ENCODE measurements at places on chromosomes 12 and 14.

GRCh38 chr12:84421103-84421502, 491.5 kb downstream of the SLC6A15 start:
- no peak for DNase-seq

GRCh38 chr14:67413806-67414769, 2.1 kb upstream of the PLEK2 start:
- no peak for DNase-seq

DNA sequence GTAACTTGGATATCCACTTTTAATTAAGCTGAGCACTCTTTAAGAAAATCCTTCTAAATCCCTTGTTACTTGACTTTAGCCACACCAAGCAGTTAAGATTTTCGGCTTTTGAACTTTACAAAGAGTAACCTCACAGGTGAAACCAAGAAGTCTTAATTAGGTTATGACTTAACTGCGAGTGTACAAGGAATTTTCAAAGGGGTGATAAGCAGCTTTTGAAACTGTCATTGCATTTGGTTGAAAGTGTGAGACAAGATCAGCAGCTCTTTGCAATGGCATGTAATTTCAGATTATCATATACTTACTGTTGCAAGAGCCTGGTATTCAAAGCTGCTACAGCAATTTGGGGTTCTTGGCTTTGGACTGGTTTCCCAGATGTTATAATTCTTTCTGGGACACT, 137.5 kb downstream of the TMEM117 start:
- no peak for DNase-seq

DNA sequence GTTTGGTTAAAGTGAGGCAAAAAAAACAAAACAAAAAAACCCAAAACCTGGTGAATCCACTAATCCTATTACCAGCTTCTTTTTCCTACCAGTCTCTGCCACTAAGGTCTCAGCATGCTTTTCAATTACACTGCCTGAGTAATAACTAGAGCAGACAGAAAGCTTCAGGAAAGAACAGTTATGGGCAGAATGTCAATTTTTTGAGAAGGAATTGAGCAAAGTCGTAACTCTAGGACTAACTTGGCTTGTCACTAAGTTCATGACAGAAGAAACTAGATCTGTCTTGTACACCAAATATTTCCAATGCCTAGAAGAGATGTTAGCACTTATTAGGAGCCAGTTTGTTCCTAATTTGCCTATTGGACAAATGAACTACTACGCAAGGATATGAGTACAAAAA, 148.8 kb upstream of the CNOT2 start:
- no peak for DNase-seq

DNA sequence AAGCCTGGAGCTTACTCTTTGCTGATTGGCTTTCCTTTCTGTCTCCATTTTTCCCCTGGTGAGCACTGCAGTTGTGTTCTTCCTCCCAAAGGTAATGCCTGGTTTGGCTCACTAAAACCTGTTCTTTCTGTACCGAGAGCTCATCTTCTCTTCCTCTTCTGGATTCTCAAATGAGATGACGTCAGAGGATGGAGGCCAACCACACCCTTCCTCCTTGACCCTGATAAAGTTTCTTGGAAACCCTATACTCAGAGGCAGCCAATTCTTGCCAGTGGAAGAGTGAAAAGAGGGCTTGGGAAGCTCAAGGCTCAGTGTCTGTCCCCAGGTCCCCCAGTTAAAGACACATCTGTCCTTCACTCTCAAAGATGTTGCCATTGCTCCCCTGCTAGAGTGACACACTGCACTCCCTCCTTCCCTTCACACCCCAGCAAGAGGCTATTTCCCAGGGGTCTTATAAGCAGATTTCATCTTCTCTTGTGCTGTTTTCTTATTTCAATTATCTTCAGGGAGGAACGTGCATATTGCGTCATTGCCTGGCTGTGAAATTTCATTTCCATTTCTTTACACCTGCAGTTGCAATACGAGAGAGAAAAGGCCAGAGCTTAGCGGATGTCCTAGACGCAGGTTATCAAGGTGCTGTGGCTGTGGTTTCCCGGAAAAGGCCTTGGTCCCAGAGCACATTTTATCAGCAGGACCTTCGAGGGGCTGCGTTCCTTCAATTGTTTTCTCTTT, 27.3 kb downstream of the NTF3 start:
- DNase-seq, result no peak

DNA sequence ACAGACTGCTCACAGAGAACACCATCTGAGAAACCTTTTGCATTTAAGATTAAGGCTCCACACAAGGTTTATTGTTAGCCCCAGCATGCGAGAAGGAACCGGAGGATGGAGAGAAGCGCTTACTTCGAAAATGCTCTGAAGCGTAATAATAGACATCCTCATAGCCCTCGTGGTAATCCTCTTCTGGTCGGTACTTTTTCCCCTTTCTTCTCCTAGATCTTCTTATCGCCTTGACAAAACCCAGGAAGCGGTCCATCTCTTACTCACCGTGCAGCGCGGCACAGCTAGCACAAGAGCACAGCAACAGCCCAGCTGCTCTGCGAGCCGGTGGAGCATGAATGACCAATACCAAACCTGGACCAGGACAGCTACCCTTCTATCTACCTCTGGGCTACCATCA, 125.1 kb upstream of the GRIP1 start:
- DNase-seq, result no peak

DNA sequence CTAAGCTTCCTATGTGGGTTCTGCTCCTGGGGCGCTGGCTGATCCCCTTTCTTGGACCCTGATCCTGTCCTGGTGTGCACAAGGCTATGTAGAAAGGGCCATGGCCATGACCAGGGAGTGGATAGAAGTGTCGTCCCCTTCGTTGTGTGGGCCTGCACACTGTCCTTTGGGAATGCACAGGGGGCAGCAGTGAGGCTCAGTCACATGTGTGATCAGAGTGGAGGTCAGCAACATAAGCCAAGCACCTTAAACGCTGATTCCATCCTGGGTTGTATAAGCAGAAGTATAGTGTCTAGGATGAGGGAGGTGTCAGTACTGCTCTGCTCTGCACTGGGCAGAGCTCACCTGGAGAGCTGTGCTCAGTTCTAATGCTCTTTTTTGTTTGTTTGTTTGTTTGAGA, 48.4 kb downstream of the ESRRB start:
- no peak for DNase-seq

GRCh38 chr12:121499929-121500793, 80.7 kb downstream of the KDM2B start:
- peak; percentile 18 for DNase-seq

GRCh38 chr12:94849411-94849976, 154.0 kb downstream of the NDUFA12 start:
- DNase-seq, result no peak

DNA sequence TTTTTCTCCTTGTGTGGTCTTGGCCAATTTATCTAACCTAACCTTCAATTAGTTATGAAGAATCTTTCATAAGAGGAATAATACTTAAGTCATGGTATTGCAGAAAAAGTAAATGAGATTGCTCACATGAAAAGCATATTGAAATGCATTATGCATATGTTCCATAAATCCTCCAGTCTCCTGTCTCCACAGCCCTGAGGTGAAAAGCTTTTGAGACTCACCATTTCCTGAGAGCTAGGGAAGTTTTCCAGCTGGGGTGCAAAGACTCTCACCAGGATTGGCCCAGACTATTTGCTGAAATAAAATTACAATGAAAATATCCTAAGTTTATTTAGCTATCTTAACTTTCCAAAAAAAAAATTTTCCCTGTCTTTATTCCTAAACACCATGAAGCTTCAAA, 723.8 kb upstream of the FLRT2 start:
- no peak for DNase-seq

DNA sequence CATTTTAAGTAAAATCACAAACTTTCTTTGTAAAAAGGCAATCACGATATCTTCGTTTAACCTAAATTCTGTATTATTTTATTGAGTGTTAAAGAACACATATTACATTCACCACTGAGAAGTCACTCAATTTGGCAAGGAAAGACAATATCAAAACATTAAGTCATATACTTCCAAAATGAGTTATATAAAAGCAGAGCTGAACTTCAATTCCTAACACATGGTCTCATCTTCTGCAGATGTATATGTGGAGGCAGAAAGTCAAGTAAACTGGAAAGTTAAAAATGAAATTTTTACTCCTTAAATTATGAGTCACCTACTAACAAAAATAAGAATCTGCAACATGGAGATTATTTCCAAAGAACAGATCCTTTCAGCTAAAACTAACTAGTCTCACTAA, 28.7 kb downstream of the BMAL2 start:
- no peak for DNase-seq

GRCh38 chr14:105519946-105520698, 6.3 kb upstream of the TMEM121 start:
- no peak for DNase-seq

DNA sequence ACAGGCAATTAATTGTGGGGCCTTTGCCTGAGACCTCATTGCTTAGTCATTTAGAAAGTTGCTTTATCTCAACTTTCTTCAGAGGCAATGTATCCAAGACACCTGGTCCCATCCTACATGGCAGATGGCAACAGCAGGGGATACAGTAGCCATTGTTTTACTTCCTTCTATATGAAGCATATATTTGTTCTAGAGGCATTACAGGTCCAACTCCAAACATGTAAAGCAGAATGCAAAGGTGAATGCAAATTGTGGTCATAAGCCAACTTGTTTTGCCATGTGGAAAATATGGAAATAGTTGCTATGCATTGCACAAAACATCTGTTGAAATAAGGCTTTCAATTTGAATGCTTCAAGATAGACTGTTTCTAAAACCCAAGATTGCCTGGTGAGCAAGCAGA, 109.8 kb upstream of the BCAT1 start:
- no peak for DNase-seq

GRCh38 chr12:19245106-19245505, 115.6 kb downstream of the PLEKHA5 start:
- DNase-seq, result no peak

GRCh38 chr14:75440733-75441477, 13.1 kb downstream of the JDP2 start:
- DNase-seq, result no peak

- DNase-seq, result no peak
Observed at GRCh38 chr14:97554597-97554996, 757.4 kb downstream of the VRK1 start.

DNA sequence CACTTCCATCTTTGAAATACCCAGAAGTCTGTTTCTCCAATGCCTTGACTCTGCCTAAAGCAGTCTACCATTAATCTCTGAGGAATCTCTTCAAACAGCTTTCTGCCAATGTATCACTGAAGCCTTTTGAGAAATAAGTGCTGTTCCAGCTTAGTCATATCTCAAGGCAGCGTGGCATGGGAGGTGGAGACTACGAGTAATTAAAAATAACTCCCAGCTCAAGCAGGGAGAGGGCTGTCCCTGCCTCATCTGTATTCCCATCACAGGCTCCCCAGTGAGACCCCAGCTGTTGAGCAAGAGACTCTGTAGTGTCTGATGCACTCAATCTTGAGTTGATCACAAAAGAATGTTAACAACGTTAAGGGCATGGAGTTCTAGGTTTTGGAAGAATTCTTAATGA, 700.6 kb downstream of the DIO2 start:
- no peak for DNase-seq

GRCh38 chr12:48131517-48131916, 12.4 kb downstream of the PFKM start:
- DNase-seq, result no peak

DNA sequence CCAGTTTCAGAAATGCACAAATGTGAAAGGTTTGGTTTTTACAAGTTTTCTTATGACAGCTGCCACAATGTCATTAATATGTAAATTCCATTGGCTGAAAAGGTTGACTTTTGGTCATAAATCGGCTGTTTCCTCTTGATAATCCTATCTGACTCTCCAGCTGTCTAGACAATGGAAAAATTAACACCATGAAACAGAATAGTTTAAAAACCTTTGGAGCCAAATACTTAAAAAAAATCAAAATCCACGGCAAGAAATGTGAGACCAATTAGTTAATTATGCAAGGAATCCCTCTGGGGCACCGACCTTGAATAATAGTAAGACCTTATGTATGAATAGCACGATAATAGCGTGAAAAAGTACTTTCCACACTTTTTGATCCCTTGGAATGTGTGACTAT, 138.0 kb downstream of the ZNF664 start:
- DNase-seq, result no peak

DNA sequence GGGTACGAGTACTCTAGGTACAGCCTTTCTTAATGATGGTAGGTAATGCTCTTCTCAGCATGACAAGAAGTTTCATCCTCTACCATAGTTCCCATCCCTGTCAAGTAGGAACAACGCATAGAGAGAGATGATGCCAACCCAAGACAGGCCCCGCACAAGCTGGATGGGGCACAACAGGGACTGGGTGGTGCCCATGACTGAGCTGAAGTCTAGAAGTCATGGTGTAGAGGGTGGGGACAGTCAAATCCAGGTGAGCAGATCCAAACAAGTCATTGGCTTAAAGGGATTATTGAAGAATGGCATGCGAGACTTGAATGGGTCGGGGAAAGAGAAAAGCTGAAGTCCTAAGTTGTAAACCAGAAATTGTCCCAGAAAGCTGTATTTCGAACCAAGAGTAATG, 84.2 kb upstream of the MDM1 start:
- DNase-seq, result no peak

DNA sequence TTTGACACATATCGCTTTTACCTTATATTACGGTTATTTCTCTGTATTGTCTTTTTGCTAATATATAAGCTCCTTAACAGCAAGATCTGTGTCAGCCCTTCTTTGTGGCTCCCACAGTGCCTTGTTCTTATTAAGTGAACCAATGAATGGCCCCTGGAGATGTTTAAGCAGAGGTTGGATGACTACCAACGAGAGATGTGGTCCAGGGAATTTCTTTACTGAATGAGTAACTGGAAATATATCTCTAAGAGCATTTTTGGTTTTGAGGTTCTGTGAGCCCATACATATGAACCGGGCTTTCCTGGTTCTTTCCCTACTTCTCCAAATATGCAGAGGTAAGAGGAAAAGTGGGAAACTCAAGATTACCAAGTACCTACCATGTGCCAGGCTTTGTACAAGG, 23.5 kb downstream of the CALCOCO1 start:
- no peak for DNase-seq

DNA sequence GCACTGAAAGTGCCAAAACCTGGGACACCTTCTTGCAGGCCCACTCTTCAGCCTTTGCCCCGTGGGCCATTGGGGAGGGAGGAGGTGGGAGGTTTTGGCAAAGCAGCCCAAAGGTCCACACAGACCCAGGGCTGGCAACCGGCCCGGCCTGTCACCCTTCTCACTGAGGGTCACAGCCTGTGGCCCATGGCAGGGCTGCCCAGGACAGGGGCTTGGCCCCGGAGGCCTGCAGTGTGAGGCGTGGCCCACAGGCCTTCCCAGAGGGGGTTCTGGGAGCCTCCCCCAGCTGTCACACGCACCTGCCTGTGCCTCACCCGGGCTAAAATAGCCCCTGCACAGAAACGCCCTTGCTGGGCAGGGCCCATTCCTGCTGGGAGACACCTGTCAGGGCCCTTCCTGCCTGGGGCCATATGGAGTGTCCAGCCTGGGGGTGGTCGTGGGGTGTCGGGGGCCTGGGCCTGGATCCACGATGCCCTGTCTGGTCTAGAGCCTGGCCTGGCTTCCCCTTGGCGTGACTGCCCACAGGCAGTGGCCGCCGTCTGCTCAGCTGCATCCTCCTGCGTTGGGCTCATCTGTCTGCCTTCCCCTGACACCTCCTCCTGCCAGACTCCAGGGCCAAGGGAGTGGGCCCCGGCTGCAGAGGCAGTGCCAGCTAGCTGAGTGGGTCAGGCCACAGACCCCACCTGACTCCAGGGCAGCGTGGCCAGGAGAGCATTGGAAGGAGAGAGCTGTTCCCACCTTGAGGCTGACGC, 19.2 kb downstream of the PACS2 start:
- DNase-seq, result no peak

All from C1 segment of cervical spinal cord (tissue), 14 donors.